ENCODE measurements at places on chromosomes 6 and 20.

GRCh38 chr6:36979347-36979742 is 6.7 kb downstream of the MTCH1 start:
- DNase-seq = no peak

DNA sequence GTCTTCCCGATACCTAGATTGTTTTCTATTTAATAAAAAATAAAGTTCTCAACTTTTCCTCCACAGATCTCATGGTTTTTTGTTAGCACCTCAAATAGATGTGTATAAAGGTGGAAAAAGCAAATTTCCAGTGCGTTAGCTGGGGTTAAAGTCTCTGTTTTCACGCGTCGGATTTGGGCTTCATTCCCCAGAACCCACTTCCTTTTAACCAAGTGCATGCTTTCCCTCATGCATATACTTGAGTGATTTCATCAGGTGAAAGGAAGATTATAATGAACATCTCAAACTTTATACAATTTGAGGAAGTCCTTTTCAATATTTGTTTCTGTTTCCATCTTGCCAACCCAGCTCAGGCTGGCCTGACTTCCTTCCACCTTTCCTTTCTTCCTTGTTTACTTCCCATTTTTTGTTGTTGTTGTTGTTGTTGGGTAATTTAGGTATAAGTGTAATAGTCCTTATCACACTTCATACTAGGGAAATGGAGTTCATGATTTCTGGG is 43.9 kb upstream of the GGTLC1 start:
- no peak for DNase-seq

- no peak for DNase-seq
These were observed 205.5 kb downstream of the ZNF217 start for GRCh38 chr20:53387983-53388675.

GRCh38 chr20:51413857-51414256 is 128.7 kb downstream of the NFATC2 start:
- no peak for DNase-seq

DNA sequence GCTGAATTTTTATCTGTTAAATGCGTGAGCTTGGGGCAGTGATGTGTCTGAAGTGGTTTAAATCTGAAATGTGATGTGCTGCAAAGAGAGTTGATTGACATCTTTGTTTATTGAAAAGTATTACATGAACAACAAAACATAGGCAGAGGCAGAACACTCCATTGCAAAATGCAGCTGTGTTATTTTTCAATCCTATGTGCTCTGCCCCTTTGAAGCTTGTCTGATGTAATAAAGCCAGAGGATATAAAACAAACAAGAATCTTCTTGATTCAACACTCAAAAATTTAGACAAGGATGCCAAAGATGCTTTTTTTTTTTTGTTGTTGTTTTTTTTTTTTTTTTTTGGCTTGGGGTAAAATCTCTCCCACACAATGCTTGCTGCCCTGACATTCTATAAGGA is 482.4 kb upstream of the MMS22L start:
- no peak for DNase-seq

DNA sequence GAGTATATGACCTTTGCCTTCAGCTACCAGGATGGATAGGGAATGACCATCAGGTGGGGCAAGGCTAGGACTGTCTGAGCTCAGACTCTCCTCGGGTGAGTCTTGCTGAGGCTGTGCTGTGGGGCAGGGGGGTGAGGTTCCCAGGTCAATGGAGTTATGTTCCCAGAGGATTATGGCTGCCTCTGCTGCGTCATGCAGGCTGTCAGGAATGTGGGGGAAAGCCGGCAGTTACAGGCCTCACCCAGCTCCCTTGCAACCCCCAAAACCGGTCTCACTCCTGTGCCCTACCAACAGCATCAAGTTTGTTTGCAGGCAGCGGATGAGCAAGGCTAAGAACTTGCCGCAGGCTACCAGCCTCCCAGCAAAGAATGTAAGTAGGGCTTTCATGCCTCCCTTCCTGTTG is 93.5 kb downstream of the ESR1 start:
- no peak for DNase-seq

GRCh38 chr6:3303795-3304411 is 45.2 kb downstream of the PSMG4 start:
- no peak for DNase-seq

DNA sequence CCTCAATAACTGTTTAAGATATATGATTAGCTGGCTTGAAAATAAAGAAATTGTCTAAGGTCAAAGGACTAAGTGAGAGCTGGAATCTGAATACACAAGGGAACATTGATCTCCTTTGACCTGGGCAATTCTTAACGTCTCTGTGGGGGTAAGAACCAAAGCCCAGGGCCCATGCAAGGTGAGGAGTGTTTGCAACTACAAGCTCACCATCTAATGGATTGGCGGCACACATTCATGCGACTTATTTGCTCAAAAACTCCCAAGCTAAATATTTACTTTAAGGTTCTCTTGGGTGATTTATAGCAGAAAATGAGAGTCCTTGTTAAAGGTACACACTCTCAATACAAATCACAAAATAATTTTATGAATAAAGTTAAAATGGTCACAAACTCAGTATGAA is 392.0 kb upstream of the FLRT3 start:
- DNase-seq = no peak

DNA sequence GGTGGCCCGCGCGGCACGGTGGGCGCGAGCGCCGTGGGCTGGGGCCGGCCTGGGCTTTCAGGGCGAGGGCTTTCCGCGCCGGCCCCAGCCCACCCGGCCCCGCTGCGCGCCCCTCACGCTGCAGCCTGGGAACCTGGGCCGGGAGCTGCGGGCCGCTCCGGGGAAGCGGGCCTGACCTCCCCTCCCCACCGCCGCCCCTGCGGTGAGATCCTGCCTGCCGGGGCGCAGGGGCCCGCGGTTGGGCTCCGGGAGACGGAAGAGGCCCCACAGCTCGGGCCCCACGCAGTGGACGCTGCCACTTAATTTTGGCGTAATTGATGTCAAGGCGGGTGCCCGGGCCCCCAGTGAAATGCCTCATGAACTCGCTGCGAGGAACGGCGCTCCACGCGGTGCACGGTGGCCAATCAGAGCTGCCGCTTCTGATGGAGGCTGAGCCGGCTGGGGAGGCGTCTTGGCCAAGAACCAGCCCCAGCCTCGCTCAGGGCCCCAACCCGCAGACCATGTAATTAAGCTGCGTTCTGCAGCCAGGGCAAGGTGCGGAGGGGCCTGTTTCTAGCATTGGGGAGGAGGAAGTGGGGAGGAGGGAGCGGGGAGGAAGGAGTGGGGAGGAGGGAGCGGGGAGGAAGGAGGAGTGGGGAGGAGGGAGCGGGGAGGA is 96.1 kb upstream of the BHLHE23 start:
- peak; percentile 48 for DNase-seq

- DNase-seq = no peak
These were observed 165.8 kb upstream of the EEF1E1 start for GRCh38 chr6:8268156-8268555.

DNA sequence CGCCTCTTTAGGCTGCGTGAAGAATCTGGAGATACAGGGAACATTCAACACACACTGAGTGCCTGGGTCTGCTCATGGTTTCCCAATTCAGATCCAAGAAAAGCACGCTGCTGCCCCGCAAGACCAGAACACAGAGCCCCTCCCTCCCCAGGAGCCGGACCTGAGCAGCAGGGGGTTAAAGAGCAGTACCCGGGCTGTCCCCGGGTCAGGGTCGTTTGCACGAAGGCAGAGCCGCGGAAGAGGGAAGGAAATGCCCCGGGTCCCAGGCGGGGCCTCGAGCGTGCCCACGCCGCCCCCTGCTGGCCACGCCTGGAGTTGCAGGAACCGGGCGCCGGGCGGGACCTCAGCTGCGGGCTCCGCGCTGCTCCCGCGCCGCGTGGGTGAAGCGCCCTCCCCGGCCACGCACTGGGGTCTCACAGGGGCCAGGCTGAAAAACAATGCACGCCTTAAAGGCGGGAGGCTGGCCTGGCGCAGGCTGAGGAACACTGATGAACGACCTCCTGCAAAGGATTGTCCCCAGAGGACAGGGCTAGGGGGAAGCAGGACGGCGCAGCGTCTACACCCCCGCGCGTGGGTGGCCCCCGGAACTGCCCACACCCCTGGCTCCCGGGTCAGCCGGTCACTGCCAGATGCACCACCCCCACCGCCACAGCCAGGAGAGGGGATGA is 48.9 kb downstream of the ANKRD60 start:
- DNase-seq = peak; percentile 12

DNA sequence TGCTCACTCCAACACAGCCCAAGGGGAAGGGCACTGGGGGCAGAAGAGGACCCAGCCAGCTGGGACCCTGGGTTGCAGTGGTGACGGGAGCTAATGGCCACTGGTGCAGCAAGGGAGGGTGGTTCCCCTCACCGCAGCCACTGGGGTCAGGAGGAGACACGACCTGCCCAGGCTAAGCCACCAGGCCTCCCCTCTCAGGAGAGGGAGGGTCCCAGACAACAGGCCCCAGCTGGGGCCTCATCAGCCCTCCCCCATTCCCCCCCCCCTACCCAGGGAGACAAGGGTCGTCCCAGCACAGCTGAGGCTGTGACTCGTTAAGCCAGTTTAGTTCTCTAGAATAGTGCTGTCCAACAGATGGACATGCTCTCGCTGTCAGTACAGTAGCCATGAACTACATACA is 17.3 kb upstream of the MATN4 start:
- DNase-seq = no peak

DNA sequence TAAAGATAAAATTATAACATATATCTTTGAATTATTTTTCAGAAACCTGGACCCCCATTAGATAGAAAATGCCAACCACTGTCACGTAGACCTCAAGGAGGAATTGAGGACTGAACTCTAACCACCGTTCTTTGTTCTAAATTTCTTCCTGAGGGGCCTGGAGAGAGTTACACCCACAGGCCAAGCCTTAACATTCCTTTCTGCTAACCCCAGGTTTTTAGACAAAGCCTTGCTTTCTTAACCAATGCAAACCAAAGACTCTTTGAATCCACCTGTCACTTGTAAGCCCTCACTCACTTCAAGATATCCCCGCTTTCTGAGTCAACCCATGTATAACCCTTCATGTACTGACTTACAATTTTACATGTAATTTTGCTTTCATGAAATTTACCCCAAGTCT is 41.0 kb downstream of the SNX14 start:
- DNase-seq = no peak
